ENCODE measurements at places on chromosomes 5 and 9.

DNA sequence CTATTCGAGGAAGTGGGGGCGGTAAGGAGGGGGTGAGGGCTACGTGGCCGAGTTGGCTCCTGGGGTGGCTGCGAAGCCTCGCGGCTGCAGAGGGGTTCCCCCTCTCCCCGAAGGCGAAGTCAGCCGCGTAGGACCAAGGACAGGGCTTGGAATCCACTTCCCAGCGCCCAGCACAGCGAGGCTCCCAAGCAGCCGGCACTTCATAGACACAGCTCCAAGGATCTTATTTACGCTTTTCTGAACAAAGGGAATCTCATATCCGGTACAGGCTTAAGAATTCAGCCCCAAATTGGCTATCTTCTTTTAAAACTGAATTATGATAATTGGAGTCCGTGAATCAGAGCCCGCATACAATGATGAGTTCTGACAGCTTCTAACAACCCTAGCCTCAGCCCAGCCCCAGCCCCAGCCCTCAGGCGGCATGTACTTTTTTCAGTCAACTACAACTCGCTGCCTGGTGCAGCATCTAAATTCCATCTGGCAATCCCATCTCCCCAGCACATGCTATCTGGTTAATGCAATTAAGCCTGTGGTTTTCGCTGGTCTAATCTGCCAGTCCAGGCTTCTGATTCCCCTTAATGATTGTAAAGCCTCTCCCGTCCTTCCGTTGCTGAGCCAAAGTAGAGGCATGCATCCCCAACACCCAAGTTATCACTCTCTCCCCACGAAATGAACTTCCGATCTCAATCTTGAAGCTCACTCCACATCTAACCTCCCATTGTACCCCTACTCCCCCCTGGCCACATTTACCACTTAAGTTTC, 1.0 kb downstream of the ELAVL2 start:
- no peak for DNase-seq

DNA sequence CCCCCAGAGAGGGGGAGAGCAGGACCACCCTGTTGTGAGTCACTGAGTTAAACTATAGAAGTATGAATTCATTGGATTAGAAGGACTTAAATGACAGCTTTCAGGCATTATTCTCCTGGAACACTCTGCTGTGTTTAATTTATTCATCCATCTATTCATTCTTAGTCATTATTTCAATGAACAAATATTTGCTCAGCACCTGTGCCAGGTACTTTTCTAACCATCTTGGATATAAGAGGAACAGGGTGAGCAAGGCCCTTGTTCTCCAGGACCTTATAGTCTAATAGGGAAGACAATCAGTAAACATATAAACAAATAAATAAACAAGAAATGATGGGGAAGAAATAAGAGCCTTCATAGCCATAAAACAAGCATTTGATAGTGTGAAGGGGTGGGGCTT, 483.9 kb upstream of the BRINP1 start:
- DNase-seq, result no peak

DNA sequence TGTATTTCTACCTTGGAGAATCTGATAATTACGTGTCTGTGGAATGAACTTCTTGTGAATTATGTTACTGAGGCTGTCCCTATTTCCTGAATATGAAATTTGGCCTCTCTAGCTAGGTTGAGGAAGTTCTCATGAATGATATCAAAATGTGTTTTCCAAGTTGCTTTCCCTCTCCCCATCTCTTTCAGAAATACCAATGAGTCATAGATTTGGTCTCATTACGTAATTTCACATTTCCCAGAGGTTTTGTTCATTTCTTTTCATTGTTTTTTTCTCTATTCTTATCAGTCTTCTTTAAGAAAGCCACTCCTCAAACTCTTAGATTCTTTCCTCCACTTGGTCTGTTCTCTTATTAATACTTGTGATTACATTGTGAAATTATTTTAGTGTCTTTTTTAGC, 923.8 kb upstream of the CDH9 start:
- no peak for DNase-seq

- DNase-seq, result no peak
Observed at GRCh38 chr5:172353846-172354245, 70.3 kb upstream of the UBTD2 start.

- no peak for DNase-seq
Observed at GRCh38 chr9:26457151-26457550, 435.5 kb downstream of the CAAP1 start.

- DNase-seq, result no peak
Observed at GRCh38 chr5:54834121-54834842, 151.1 kb downstream of the ESM1 start.

GRCh38 chr5:91126448-91126847, 256.7 kb downstream of the ARRDC3 start:
- DNase-seq, result no peak

DNA sequence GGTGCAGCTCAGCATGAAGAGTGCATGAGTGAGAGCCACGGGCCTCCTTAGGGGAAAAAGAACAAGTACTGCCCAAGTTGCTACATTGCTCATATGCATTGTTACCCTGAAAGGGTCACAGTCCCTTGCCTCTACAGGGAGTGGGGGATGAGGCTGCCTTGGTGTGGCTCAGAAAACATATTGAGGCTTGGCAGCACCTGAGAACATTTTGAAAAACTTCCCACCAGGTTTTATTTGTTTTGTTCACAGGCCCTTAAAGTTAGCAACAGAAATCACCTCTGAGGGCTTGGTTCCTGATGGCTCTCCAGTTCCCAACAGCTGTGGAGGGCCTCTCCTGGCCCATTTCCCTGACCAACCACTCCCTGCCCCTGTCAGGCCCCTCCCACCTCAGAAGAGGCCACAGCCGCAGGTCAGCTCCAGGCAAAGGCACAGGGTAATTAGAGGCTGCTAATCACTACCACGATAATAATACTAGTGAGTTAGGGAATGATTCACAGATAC, 90.7 kb upstream of the ADRA1B start:
- DNase-seq, result no peak

- DNase-seq, result no peak
Observed at GRCh38 chr5:80466669-80467485, 21.0 kb upstream of the FAM151B start.

GRCh38 chr5:71905834-71906711, 187.0 kb downstream of the CARTPT start:
- no peak for DNase-seq

- DNase-seq, result no peak
Observed at GRCh38 chr5:2212481-2212880, 329.8 kb upstream of the IRX4 start.

DNA sequence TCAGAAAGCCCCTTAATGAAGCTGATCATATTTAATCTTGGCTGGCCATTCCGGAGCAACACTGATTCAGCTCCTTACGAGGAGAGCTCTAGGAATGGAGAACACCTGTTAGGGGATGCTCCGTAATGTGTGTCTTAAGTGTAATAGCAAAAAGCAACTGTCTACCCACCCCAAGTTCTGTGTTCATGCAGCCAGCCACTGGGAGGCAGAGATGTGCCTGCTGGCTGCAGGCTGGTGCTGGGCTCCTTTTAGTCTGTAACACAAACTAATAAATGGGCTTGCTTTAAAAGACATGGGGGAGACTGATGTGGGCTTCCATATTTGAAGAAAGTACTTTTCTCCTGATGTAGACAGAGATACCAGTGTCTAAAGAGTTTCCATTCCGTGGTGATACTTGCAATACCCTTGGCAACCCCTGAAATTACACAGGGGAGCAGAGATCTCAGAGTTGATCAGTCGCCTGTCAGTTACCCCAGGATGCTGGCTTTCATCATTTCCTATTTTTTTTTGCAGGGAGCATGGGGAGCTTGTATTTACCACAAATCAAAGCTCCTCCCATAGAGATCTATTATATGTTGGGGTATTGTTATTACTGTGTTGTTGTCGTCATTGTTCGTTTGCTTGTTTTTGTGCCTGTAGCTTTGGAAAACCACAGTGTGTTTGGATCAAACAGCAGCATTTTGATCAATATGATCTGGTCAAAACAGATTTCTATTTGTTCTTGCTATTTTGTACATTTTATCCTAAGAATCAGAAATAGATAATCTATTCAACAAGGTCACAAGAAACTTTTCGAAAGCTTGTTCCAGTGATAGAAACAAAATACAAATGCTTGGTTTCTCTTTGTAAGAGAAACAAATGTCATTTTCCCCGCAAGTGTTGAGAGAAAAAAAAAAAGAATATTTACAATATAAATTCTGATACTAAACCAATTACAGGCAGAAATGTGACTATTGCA, 65.8 kb downstream of the MTX3 start:
- no peak for DNase-seq

- DNase-seq, result no peak
Observed at GRCh38 chr5:97141539-97141938, 872 bp downstream of the LIX1 start.

DNA sequence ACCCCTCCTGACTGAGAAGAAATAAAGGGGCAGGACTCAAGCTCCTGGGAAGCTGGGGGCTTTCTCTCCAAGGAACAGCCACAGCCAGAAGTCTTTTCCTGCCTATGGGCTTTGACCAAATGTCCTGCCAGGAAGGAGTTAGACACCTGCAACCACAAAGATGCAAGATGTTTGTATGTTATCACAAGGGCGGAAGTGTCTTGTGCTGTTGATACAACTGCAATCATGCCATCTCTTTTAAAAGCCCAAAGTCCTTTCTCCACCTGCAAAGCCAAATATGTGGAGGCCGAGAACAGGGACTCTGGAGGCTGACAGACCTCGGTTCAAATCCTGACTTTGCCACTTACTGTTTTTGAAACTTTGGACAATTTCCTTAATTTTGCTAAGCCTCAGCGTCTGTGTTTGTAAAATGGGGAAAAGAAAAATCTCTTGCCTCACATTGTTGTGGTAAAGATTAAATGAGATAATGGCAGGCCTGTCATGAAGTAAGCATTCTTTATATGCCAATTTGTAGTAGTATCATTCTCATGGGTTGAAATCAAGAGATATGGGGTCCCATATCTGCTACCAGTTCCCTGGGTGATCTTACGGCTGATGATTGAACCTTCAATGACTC, 17.0 kb downstream of the HRH2 start:
- DNase-seq, result no peak

DNA sequence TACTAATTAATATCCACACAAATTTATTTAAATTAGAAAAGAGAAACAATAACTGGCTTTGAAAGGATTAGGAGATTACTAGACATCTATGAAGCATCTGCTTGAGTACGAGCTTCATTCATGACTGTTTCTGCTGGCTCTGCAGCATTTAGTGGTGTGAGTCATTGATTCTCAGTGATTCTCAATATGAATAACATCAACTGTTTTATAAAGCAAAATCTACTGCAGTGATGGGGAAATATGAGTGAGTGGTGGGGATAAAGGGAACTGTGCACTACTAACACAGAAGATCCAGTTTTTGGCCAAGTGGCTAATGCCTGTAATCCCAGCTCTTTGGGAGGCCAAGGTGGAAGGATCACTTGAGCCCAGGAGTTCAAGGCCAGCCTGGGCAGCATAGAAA, 8.4 kb downstream of the FNBP1 start:
- DNase-seq, result no peak

DNA sequence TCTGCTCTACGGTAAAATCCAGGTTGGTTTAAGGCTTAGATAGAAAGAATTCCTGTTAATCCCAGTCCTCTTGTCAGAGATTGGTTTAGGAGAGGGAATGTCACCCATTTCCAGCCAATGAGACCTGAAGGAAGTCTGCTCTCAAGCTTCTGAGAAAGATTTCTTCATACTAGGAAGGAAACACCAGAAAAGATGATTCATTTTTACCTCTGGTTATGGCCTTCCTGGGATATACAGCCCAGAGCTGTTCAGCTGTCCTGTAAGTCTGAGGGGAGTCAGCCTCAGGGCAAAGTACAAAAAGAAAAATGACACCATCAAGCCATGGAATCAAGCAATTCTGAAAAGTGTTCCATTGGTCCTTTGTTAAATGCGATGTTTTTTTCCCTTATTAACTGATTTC, 18.6 kb upstream of the CFAP95 start:
- no peak for DNase-seq

DNA sequence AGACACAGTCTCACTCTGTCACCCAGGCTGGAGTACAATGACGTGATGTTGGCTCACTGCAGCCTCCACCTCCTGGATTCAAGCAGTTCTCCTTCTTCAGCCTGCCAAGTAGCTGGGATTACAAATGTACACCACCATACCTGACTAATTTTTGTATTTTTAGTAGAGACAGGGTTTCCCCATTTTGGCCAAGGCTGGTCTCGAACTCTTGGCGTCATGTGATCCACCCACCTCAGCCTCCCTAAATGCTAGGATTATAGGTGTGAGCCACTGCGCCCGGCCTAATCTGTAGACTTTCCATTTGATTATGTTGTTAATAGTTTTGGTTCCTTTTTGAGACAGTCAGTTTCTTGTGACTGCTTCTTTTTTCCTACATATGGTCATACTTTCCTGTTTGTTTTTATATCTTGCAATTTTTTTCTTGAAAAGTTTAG, 31.0 kb downstream of the MTREX start:
- no peak for DNase-seq

- peak; percentile 87 for DNase-seq
Observed at GRCh38 chr9:112750016-112750763, at the start of gene SNX30. Gene SNX30 (plus strand): TSS chr9:112750760. CDS start chr9:112751002, 242 bp downstream.

GRCh38 chr9:112496074-112496722, 9.6 kb downstream of the KIAA1958 start:
- DNase-seq, result no peak

DNA sequence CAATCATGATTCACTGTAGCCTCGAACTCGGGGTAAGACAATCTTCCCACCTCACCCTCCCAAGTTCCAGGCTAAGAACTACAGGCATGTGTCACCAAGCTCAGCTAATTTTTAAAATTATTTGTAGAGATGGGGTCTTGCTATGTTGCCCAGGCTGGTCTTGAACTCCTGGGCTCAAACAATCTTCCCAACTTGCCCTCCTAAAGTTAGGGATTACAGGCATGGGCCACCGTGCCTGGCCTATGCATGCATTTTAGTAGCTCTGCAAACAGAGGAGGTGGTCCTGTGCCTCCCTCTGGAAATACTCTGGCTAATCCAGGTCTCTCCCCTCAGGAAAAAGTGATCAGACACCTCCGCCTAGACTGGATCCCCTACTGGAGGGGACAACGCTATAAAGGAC, 21.5 kb upstream of the TRIM14 start:
- no peak for DNase-seq

GRCh38 chr5:124660229-124661093, 86.0 kb downstream of the ZNF608 start:
- no peak for DNase-seq

DNA sequence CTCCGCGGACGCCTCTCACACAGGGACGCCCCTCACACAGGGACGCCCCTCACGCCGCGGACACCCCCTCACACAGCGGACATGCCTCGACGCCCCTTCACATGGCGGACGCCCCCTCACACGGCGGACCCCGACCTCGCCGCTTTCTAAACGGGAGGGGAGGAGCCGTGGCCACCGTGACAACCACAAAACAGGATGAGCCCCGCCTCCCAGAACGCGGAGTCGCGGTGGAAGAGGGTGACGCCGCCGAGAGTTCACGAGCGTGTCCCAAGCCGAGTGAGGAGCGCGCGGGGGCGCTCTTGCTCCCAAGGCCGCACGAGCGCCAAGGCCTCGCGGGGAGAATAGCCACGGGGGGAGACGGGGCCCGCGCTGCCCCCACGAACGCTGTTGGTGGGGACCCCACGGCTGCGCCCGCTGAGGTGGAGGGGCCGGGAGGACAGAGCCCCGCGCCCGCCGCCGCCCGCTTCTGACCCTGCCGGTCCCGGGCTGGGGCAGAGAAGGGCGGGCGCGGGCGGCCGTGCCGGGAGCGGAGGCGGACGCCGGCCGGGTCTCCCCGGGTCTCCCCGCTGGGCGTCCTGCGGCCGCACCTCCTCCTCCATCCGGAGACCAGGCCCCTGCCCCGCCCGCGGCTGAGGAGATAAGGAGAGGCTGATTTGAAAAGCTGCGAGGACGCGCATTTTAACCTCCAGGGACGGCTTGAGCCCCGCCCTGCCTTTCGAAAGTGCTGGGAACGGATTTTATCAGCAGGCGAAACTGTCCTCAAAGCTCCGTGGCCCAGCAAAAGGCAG, 3.9 kb upstream of the NKD2 start:
- no peak for DNase-seq

GRCh38 chr9:88339317-88339716, 48.9 kb upstream of the SPIN1 start:
- no peak for DNase-seq
